ENCODE measurements at places on chromosomes 11 and 22. TPM values are rescaled to one million over a fixed set of nuclear protein-coding genes. Genes with fewer than 3 reads are reported as not detected.

BBOX1 gene
- 10.2 TPM for total RNA-seq

FAT3 gene
- total RNA-seq = 1.4 TPM

GLYATL2 gene
- total RNA-seq = not detected

VPREB1 gene
- total RNA-seq = not detected

APOBEC3B gene
- total RNA-seq = not detected

GRM5 gene
- not detected for total RNA-seq

CRYBB2 gene
- not detected for total RNA-seq

FGF3 gene
- total RNA-seq = not detected

RNF26 gene
- 4.9 TPM for total RNA-seq

XNDC1N gene
- 0.75 TPM for total RNA-seq

KLHL35 gene
- total RNA-seq = 1.8 TPM

KRTAP5-10 gene
- total RNA-seq = not detected

DLG2 gene
- total RNA-seq = 3.5 TPM

ZNF280B gene
- 0.10 TPM for total RNA-seq

GNAZ gene
- total RNA-seq = 3.1 TPM

CLMP gene
- 3.6 TPM for total RNA-seq

TNNT3 gene
- 3,441 TPM for total RNA-seq

FERMT3 gene
- total RNA-seq = 6.8 TPM

RBFOX2 gene
- total RNA-seq = 29.5 TPM

PKDREJ gene
- not detected for total RNA-seq

APOA4 gene
- 2.6 TPM for total RNA-seq

RFPL2 gene
- total RNA-seq = not detected

RCOR2 gene
- 1.5 TPM for total RNA-seq

WNT7B gene
- total RNA-seq = not detected

PEX26 gene
- 17.1 TPM for total RNA-seq

RASSF10 gene
- 0.25 TPM for total RNA-seq

MLC1 gene
- not detected for total RNA-seq

PAMR1 gene
- total RNA-seq = 3.2 TPM

PARVG gene
- 4.8 TPM for total RNA-seq

CD3D gene
- total RNA-seq = 3.0 TPM

SCGB1A1 gene
- not detected for total RNA-seq

OR51S1 gene
- total RNA-seq = not detected

Measured in gastrocnemius medialis (tissue), 4 donors.